ENCODE measurements at places on chromosomes 5 and 9.

DNA sequence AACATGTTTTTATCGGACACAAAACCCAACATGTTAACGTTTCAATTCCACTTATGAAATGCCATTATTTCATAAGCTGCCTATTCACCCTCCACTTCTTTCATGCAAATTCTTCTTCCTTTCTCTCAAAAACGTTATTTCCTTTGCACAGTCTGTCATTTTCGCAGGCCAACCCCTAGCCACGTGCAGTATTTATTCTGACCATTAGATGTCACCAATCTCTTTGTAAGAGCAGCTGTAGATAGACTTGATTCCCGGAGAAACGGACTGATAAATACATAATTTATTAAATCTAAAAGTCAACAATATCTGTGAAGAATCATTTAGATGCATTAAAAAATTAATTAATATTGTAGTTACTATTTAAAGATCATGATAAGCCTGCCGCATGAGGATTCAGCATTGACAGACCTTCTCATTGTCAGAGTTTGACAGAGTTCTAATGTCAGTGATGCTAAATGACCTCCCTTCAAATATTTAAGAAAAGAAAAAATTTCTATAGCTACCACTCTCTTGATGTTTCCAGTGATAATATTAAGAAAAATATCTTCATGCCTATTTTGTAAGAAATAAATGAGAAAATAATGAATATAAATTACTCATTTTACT lies 933.6 kb downstream of the CDH12 start:
- DNase-seq: no peak

DNA sequence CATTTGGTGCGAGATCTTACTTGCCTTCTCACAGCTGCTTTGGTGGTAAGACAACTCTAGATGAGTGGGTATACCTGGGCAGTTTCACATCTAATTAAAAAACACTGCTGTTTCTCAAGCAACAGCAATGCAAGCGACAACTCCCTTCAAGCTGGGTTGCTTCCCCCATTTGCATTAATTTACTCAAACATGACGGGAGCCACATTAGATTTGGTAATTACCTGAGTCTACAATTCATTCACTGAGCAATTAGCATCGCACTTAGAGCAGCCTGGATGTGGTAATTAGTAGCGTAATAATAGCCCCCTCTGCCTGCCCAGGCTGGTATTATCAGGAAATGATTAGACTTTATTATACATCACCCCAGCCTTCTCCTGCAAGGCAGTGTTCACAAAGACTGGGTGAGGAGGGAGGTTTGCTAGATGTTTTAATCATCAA lies 73.4 kb downstream of the FBXO38 start:
- no peak for DNase-seq

- DNase-seq: no peak
These were observed 1915.8 kb upstream of the CDH6 start for GRCh38 chr5:29277642-29278041.

GRCh38 chr5:147956064-147956841 lies 49.9 kb upstream of the C5orf46 start:
- DNase-seq: no peak

GRCh38 chr9:77816641-77817341 lies 168.7 kb upstream of the GNA14 start:
- peak; percentile 35 for DNase-seq

- peak; percentile 1 for DNase-seq
These were observed 143.1 kb downstream of the ELAVL2 start for GRCh38 chr9:23682891-23683431.

DNA sequence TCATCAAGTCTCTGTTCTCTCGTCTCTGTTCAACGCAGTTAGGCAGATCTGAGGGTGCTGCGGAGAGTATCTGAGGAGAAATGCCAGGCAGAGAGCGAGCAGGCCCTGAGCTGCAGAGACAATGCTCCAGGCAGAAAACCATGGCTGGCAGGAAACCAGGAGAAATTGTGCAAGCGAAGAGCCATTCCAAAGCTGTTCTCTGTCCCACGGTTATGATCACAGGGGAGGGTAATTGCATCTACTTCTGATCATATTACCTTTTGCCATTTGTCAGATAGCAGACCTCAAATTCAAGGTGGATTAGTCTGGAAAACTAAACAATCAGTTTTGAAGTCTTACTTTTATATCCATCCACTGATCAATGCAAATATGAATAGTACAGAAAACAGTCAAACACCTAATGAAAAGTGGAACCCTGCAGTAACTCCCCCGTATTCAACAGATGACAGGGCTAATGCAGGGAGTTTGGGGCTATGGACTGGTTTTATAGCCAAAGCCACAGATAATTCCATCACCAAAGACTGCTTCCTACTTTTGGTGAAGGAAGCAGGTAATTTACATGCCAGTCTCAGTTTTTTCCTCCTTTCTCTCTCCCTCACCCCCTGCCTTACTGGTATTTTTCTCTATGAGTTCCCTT lies 228.0 kb downstream of the DCP2 start:
- peak; percentile 43 for DNase-seq

DNA sequence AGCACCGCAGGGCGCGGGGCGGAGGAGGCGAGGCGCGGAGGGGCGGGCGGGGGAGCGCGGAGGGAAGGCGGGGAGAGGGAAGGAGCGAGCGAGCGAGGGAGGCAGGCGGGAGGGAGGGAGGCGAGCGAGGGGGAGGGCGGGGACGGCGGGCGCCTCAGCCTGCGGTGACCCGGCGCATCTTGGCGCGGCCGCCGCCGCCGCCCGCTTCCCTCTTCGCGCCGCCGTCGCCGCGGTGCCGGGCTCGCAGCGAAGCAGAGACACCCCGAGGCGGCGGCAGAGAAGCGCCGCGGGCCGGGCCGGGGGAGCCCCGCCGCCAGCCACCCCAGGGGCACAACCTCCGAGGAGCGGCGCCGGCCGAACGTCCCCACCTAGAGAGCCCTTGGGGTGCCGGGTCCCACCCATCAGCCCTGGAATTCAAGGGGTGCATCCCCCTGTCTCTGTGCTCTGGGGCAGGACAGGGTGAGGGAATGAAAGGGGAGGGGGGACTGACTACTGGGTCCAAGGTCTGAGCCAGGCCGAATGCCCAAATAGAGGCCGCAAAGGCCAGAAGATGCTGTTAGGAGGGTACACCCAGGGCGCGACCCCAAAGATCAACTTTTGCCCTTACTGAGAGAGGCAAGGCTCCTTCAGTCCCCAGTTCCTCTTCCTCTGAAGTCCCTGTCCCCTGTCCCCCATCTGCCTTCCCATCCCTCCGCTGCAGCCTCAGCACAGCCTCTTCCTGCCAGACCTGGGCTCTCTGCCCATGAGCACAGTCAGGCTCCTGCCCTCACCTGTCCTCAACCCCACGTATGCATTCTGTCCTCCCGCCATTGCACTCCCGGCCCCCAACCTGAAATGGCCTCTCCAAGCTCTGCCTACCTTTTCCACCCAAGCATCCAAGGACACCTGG lies at the start of gene ADAMTS2:
Gene ADAMTS2, minus strand, starts transcription at position 29 of the 889 bp plus-strand sequence. CDS start 133 bp downstream, outside the sequence.
- DNase-seq: peak; percentile 82

All from EH (cell line).